ENCODE measurements at places on chromosomes 3 and 15.

- DNase-seq: no peak
Observed at GRCh38 chr3:10761583-10761982, 54.4 kb upstream of the SLC6A11 start.

DNA sequence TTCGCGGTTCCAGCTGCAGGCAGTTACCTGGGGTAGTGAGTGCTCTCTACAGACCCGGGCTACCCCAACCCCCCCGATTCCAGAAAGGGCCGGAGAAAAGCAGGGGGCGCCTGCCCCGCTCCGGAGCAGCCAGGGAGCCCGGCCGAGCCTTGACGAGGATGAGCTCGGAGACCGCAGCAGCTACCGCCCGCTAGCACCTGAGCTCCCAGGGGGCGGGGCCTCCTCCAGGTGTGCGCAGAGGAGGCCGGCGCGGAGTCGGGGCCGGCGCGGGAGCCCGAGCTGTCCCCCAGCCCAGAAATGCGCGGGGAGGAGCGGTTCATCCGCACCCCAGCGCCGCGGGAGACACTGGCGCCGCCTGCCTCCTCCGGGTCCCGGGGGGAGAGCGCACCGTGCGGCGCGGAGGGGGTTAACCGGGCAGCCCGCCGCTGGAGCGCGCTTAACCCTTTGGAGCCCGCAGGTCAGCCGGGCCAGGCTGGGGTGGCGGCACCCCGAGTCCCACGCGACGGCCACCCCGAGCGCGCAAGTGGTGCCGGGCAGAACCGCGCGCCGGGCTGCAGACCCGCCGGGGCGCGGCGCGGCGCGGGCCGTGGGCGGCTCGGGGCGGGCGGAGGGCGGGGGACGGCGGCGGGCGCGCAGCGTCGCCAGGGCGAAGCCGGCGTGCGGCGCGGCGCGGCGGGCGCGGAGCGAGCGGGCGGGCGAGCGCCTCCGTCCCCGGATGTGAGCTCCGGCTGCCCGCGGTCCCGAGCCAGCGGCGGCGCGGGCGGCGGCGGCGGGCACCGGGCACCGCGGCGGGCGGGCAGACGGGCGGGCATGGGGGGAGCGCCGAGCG lies at the start of gene CACNA1D:
Gene CACNA1D (plus strand): TSS at position 649 of the 829 bp plus-strand sequence. CDS start 556 bp downstream, outside the sequence.
- DNase-seq: no peak

GRCh38 chr15:57649138-57649537 lies 57.4 kb upstream of the POLR2M start:
- DNase-seq: no peak

DNA sequence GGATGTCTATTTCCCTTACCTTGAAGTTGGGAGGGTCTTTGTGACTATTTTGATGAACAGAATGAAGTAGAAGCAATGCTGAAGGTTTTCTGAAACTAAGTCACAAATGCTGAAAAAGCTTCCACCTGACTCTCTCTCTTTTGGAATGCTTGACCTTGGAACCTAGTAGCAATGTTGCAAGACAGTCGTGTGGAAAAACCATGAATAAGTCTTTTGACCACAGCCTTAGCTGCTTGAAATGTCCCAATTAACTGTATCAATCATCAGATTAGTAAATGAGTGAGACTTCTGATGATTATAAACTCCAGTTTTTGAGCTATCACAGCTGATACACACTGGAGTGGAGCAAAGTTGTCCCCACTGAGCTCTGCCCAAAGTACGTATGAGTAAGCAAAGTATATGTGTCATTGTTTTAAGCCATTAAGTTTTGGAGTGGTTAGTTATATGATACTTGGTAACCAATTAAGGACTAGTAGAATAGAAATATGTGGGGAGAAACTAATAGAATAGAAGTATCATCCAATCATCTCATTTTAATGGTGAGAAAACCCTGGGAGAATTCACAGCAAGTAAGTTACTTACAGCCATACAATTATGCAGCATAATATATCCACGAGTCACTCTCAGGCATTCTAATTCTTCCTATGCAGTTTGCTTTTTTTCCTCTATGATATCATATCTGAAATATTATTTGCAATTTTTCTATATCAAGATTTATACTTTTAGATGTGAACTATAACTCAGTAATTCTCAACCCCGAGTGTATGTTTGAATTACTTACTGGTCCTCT lies 1010.6 kb downstream of the ROBO2 start:
- peak; percentile 30 for DNase-seq

DNA sequence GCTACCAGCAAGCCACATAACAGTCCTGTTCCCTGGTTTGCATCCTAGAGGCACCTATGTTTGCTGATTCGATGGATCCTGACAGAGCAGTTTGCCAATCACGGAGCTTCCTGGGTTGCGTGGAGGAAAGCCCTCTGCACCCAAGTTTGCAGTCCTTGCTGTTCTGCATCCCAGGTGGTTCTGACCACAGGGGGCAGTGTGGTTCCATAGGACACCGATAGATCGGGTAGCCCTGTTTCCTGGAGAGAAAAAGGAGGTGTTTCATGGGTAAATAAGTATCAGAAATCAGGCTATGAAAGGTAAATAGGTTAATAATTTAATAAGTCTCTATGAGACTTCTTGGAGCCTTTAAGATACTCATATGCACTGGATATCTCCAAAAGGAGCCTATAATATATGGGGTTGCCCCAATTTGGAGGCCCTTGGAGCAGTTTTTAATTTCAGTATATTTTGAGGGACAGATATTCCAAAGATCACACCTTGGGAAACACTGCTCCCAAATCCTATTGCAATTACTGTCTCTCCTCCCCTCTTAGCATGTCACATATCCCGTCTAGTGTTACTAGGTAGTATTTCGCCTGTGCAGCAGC lies 194.6 kb upstream of the TPM1 start:
- peak; percentile 64 for DNase-seq

GRCh38 chr15:58746174-58746573 lies 3.3 kb downstream of the ADAM10 start:
- DNase-seq: no peak

- DNase-seq: peak; percentile 65
Observed at GRCh38 chr3:172244011-172244410, 204.2 kb downstream of the GHSR start.

GRCh38 chr3:8773941-8774542 lies 4.6 kb upstream of the OXTR start:
- DNase-seq: no peak

DNA sequence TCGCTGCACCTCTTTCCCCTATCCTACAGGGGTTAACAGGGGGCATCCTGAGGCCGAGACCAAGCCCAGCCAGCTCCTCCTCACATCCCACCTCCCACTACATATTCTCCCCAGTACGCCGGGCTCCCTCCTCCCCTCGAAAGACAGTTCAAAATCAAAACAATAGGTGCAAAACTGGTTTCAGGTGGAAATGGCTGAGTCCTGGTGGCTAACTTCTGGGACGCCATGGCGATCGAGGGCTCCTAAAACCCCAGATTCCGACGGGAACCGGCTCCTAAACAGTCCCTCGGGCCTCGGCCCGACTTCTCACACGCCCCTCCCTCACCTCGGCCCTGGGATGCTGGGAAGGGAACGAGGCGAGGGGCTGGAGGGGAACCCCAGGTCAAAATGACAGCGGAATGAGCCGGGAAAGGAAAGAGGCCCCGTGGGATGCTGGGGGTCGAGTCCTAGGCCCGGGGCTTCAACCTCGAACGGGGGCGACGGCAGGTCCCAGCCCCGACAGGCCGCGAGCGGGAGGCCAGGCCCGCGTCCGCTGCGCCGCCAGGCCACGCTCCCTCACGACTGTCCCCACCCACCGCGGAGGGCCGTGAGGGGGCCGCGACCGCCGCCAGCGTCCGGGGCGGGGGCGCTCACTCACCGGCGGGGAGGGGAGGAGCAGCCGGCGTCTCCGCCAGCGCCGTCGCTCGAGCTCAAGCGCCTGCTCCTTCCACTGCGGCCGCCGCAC lies 492 bp downstream of the TMCC1 start:
- DNase-seq: no peak

DNA sequence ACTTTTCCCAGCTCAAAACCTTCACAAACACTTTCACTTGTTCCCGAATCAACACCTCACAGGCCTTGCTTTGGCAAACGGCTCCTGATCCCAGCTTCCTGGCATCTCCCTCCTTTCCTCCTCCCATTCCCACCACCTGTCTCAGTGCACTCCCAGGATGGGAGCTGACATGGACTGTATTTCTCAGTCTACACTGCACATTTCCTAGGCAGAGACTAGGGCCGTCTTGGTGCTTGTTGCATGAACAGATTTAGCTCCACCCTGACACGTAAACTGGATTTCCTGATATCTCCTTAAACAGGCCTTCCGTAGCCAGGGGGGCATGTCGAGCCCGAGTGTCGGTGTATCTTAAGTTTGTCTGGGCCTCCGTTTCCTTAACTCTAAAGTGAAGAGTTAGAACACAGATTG lies 790 bp upstream of the WHAMM start:
- no peak for DNase-seq

GRCh38 chr3:152298393-152299248 lies 29.9 kb downstream of the MBNL1 start:
- DNase-seq: peak; percentile 96

DNA sequence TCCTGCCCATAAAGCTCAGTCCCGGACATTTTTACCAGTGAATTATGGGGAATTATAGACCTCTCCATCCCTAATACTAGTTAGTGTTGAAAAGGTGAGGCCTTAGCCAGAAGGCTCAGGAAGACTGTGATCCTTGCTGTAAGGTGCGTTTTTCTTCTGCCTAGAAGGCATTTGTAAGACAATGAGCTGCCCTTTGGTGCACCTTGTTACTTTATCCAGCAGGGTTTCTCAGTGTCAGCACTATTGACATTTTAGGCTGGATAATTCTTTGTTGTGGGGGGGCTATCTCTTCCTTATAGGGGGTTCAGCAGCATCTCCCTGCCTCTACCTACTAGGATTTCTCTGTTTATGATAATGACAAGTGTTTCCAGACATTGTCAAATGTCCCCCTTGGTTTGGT lies 108.1 kb upstream of the ABHD17C start:
- no peak for DNase-seq

GRCh38 chr15:25965326-25965725 lies 102.2 kb upstream of the ATP10A start:
- DNase-seq: no peak

- no peak for DNase-seq
Observed at GRCh38 chr3:26074080-26074479, 284.2 kb downstream of the OXSM start.

DNA sequence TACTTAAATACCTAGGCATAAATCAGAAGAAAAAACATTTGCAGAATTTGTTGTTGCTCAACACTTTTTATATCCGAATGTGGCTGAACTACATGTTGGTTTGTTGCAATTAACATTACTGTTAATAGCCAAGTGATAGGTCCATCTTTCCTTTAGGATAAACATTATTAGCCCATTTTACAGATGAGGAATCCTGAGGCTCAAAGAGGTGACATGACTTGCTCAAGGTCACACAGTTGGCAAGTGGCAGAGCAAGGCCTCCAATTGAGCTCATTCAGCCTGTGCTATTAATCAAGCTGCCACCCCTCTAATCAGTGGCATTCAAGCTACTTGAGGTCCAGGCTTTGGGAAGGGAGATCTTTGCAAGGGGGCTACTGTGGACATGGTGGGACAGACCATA lies 125.8 kb upstream of the ATP2B2 start:
- no peak for DNase-seq

- no peak for DNase-seq
Observed at GRCh38 chr15:68822818-68823217, 2.1 kb upstream of the ANP32A start.

DNA sequence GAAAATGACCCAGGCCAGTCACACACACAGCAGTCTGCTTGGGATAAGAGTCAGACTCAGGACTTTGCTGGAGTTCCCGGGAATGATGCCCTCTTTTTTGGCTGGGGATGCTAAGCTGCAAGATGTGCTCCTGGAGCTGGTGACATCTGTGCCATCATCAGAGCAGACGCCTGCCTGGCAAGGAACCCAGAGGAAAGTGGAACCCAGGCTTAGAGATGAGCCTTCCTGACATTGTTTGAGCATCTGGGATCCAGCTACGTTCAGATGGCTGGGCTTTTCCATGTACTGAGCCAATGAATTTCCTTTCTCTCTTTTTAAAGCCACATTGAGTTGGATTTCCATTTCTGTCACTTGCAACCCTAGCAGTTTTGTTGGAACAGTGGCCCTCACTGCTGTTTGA lies 53.3 kb downstream of the EBLN2 start:
- DNase-seq: no peak

GRCh38 chr15:98775498-98776230 lies 127.3 kb downstream of the IGF1R start:
- DNase-seq: no peak

- no peak for DNase-seq
Observed at GRCh38 chr15:39796601-39797000, 14.0 kb upstream of the FSIP1 start.

GRCh38 chr15:78540871-78541743 lies 863 bp downstream of the PSMA4 start:
- DNase-seq: peak; percentile 13

DNA sequence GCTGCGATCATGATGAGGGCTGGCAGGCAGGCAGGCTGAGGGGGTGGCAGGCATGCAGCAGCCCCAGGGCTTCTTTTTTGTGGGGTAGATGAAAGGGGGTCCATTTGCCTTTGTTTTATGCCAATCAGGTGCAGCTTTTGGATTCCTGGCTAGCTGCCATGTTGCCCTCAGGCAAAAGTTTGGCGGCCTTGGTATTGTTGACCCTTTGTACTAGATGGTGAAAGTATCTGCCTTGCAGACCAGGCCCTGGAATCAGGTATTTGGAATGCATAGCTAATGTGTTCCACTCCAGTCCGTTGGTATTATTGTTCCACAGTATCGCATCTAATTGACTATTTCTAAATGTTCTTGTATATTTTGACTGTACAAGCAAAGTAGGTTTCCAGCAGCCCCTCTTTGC lies 35.0 kb downstream of the EEFSEC start:
- DNase-seq: peak; percentile 23

- DNase-seq: no peak
Observed at GRCh38 chr3:150822636-150823035, 59.7 kb upstream of the SIAH2 start.

- no peak for DNase-seq
Observed at GRCh38 chr3:4503050-4503449, 9.9 kb downstream of the ITPR1 start.

DNA sequence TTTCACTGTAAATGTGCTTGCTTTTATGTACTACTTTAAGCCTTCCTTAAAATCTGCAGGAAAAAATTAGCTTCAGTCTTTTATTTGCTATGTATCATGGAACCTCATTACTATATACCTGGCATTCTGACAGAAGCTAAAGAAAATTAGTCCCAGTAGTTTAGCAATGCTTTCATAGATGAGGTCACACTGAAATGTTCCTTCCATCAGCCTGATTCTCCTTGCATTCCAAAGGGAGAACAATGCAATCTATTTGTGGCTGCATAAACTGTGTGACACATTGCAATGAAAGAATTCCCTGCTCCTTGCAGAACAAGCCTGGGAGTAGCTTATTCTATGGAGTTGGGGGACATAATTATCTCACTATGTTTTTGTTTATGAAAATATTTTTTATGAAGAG lies 691.5 kb upstream of the ARPP21 start:
- no peak for DNase-seq

Measured in EL (cell line).